ENCODE measurements at places on chromosomes 2 and 18.
A peak's percentile ranks its signal among the peaks of the same experiment; 100 is the strongest.

DNA sequence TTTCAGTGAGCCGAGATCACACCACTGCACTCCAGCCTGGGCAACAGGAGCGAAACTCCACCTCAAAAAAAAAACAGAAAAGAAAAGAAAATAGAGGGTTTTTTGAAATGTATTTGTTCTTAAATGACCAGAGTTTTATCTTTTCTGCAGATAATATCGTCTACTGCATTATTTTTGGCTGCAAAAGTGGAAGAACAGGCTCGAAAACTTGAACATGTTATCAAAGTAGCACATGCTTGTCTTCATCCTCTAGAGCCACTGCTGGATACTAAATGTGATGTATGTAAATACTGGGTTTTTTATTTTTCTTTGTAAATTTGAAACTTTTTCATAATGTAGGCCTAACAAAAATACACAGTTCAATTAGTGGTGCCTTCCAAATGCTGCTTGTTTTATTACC, 18.1 kb downstream of the CCNT2 start:
- DNase-seq, result no peak

DNA sequence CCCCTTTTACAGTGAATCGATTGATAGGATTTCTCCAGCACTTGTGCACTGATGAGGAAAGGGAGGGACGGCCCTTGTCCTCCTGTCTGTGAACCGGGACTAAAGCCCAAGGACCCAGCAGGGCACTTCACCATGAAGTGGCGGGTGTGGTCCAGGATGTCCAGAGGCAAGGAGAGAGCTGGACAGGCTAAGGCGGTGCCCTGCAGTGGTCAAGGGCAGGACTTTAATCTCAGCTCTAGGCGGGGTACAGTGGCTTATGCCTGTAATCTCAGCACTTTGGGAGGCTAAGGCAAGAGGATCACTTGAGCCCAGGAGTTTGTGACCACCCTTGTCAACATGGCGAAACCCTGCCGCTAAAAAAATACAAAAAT, 28.2 kb upstream of the SEMA4C start:
- DNase-seq, result no peak

DNA sequence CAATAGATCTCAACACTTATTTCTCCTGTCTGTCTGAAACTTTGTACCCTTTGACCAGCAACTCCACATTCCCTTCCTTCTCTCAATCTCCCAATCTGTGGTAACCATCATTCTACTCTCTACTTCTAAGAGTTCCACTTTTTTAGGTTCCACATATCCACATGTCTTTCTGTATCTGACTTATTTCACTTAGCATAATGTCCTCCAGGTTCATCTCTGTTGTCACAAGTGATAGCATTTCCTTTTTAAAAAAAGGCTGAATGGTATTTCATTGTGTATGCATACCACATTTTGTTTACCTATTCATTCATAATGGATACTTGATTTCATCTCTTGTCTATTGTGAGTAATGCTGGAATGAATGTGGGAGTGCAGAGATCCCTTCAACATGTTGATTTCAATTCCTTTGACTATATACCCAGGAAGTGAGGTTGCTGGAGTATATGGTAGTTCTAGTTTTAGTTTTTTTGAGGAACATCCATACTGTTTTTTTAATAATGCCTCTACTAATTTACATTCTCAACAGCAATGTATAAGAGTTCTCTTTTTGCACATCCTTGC, 18.8 kb upstream of the MMADHC start:
- DNase-seq, result no peak

- peak; percentile 9 for DNase-seq
Measured at GRCh38 chr2:134647607-134648256, 71.1 kb downstream of the TMEM163 start.

- DNase-seq, result no peak
Measured at GRCh38 chr2:240514631-240515030, 43.2 kb downstream of the ANKMY1 start.

DNA sequence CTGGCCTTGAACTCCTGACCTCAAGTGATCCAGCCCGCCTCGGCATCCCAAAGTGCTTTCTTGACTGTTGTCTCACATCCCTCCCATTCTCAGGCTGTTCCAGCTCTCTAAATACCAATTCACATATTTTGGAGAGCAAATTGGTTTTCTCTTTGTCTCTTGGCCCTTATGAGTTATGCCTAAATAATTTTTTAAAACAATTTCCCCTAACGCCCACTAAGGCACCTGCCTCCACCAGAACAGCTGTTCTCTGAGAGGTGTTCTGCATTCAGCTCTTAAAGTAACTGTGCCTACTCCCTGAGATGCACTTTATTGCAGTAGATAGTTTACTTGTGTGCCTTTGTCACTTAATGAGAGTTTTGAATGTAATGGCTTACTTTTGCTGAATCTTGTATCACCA, 6.9 kb downstream of the CCDC195 start:
- DNase-seq, result no peak

DNA sequence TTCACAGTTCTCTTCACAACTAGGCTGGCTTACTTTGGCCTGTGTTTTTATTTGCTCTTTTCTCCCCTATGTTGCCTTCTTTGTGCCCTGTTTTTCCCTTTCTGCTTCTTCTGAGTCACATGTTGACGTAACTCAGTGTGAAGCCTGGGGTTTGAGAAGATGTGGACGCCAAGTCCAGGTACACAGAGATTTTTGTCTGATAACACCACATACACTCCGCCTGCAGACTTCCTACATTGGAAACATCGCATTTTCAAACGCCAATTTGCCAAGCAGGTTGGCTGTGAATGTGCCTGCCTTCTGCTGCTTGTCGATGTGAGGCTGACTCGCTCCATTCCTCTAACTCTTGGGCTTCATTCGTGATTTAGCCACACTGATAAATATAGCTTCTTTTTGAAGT, 62.6 kb upstream of the FN1 start:
- peak; percentile 52 for DNase-seq

- peak; percentile 15 for DNase-seq
Measured at GRCh38 chr2:54052825-54053718, 62.3 kb upstream of the ACYP2 start.

- no peak for DNase-seq
Measured at GRCh38 chr2:46747297-46747818, 168.2 kb downstream of the MCFD2 start.

DNA sequence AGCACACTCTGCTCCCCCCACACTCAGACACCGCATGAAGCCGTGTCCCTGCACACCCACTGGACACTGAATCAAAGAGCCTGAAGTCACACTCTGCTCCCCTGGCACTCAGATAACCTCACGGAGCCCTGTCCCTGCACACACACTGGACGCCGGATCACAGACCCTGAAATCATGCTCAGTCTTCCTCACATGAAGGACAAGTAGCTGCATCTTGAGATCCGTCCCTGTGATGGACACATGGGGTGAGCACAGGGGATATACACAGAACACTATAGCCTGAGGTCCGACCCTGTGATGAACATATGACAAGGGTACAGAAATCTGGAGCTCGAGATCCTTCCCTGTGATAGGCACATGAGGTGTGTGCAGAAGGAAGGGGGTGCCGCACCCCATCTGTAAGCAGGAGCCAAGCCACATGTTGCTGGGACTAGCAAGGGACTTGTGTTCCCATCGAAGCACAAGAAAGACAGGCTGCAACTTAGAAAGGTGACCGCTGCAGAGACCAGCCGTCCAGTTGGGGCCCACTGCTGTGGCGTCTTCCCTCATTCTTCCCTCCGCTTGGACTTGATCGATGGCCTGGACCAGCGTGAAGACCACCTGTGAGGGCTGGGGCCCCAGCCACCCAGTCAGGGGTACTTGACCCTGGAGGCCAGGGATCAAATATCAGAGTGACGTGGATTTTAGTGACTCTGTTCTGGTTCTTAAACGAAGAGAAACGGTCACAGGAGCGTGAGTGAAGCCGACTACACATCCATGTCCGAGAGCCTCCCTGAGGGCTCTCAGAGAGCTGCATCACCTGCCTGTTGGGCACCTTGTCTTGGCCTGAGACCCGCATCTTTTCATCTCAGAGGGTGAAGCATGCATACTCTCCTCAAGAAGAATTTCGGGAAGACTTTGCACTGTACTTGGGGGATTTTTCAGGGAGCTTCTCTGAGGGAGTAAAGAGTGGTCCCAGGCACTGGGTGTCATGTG, 391.7 kb upstream of the SALL3 start:
- no peak for DNase-seq

DNA sequence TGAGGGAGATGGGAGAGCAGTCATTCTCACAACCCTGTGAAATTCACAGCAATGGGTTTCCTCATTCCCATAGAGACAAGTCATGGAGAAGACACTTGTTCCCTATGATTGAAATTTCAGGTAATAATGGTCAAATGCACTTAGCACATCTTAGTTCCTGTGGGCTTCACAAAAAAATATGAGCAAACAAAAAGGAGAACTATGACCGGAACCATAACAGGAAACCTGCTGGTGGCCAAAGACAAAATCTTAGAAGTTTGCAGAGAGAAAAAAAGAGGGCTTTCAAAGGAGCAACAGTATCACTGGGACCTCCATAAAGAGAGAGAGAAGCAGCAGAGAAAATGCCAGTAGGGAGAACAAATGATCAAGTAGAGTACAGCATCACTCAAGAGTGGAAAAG, 138.9 kb upstream of the APCDD1 start:
- DNase-seq, result no peak

- DNase-seq, result no peak
Measured at GRCh38 chr18:66949419-66949818, 345.5 kb upstream of the CDH19 start.

GRCh38 chr18:39208729-39209128, 1643.1 kb upstream of the CELF4 start:
- no peak for DNase-seq

GRCh38 chr2:211367711-211368110, 811.3 kb downstream of the CPS1 start:
- no peak for DNase-seq

DNA sequence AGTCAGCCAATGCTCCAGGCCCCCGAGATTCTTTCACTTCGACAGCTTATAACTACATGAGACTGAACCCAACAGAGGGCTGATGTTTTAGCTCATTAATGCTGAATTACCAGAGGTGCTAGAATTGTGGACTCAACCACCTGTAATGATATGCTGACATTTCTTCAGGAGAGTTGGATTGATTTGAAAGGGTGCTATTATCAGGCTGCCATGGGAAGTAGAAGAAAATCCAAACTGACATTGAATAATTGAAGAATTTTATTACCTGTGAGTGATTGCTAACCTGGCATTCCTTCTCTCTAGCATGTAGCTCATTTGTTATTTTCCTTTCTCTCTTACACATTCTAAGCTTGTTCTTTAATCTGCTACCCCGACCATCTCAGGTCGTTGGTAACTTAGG, 488.8 kb downstream of the PID1 start:
- no peak for DNase-seq

DNA sequence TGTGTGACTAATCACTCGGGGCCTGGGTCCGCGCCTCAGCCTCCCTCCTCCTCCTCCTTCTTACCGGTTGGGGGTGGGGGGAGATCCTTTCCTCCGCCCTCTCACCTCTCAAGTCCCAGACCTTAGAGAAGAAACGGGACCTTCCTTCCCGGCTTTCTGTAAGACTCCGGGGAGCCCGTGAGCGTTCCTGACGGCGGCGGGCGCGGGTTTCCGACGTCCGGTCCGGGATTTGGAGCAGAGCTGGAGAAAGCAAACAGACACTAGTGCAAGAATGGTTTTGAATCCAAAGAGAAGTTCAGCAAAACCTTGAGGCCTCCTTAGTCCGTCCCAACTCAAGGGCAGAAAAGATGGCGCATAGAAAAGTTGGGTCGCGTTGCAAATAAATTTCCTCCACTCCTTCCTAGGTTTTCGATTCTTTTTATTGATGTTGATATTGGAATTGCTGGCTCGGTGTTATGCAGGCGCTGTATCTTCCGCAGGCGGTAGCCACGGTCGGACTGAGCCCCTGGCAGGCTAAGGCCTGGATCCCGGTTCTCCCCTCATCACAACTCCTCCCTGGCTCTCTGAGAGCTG, 2.0 kb downstream of the DLX1 start:
- peak; percentile 58 for DNase-seq

DNA sequence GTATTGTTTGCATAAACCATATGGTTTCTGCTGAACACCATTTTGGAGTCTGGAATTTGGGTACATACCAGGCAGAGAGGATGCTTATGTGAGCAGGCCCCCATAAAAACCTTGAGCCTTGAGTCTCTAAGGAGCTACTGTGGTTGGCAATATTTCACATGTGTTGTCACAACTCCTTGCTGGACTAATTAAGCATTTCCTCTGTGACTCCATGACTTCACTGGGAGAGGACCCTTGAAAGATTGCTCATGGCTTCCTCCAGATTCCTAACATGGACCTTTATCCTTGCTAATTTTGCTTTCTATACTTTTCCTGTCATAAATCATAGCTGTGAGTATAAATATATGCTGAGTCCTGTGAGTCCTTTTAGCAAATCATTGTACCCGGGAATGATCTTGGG, 7.6 kb upstream of the COQ10B start:
- DNase-seq, result no peak

DNA sequence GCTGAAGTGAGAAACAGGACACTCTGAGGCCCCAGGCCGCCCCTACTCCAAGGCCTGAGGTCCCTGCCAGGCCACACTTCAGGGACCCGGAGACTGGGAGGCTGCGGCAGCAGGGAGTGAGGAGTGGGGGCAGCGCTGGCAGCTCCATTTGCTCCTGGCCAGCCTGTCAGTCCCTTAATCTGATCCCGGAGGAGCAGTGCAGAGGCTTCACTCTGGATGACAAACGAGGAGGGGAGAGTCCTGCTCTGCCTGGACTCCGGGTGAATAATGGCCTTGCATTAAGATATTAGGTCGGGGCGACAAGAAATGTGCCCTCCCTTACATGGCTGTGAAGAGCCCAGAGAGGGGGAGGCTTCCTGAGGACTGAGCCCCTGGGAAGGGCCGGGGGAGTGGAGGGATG, 14.3 kb upstream of the PRSS56 start:
- DNase-seq, result no peak

GRCh38 chr2:134127496-134127895, 126.4 kb upstream of the MGAT5 start:
- no peak for DNase-seq

GRCh38 chr2:150309311-150310080, 178.0 kb downstream of the RND3 start:
- no peak for DNase-seq

DNA sequence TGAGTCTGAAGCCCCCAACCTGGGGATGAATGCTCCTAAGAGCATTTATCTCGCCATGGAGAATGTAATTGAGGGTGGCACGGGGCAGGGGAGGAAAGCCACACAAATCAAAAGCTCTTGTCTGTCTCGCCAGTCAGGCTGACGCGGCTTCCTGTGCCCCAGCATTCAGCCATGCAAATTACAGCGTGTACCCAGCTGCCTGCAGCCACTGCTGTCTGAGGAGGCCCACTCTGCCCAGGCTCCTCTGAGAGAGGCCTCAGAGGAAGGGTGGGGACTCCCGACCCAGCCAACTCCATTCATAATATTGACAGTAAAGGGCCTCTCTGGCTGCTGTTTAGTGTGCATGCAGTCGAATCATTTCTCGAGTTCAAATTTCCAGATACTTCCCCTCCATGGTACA, 22.0 kb downstream of the SMAD7 start:
- DNase-seq, result peak; percentile 86

DNA sequence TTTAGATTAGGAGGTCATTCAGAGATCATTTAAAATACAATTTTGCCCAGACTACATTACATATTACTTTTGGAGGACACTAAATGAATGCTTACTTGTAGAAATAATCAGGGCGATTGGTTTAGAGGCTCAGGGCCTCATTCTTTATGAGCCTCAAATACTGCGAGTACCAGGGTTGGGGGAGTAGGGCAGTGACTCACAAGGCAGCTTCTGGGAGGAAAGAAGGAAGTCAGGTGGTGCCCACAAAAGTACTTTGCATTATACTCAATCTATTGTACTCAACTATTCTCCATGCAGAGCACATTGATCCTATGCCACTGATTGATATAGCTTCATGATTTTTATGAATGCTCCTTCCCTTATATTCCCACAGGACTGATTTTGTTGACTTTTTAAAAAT, 166.9 kb downstream of the SOCS6 start:
- DNase-seq, result no peak

GRCh38 chr2:128270672-128271596, 47.7 kb downstream of the HS6ST1 start:
- no peak for DNase-seq

All from NCI-H146 (cell line).